Mesendoderm (in vitro differentiated cells): ENCODE measurements at places on chromosomes 4 and X.

DNA sequence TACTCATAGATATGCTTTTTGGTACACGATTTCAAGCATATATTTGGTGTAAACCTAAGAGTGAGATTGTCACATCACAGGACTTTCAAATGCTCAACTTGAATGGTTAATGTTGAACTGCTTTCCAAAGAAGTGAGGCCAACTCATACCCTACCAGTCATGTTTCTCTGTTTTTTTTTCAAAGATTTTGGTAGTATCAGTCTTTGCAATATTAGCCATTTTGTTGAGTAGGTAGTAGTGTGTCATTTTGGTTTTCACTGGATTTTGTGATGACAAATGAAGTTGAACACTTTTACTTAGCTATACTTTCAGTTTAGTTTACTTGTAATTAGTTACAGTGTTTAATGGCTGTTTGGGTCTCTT is 12.5 kb upstream of the HS3ST1 start:
- DNase-seq, result no peak

GRCh38 chr4:179671609-179672008 is 2229.4 kb upstream of the AGA start:
- DNase-seq, result no peak

DNA sequence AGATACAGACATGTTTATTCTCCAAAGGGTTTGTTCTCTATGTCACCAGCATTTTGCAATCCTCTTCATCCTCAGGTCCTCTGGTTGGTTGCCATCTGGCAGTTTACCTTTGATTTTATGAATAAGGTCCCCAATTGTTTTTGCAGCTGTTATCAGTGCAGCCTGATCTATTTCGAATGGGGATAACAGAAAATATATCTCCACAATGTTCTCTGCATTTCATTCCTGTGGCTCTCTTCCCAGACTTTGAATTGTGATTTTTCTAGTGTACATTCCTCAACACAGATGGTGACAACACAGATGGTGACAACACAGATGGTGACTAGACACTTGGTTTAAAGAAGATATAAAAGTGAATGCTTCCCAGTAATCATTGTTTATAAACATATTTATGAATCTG is 74.1 kb downstream of the FBXO8 start:
- DNase-seq, result no peak

DNA sequence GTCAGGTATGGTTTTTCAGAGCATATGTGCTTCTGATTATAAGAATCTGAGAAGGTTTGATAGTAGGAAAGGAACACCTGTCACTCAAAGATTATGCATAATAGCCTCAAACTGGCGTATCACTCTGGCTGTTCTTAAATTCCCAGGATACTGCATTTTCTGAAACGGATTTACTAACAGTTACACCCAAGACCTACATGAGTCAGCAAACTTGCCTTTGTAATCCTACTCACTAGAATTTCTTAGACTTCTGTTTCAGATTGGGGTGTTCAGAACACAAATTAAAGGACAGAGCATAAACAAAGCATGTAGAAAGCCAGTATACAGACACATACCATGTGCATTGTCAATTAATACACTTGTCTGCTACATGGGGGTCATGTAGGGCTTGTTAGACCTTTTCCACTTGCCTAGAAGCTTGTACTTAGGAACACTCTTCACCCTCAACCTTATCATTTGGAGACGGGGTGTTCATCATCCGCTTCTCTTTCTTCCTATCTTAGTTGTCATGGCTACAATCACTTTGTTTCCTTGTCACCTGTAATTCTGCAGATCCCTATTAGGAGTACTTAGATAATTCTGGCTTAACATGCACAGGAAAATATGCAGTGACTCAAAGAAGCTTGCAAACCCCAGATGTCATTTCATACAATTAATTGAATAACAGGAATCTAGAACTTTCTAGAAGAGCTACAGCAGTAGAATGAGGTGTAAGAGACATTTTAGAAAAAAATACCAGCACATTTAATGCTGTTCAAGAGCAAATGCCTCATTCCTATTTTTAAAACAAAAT is 593.0 kb upstream of the TENM3 start:
- DNase-seq, result peak; percentile 35

GRCh38 chrX:39752815-39753214 is 344.9 kb downstream of the BCOR start:
- no peak for DNase-seq

DNA sequence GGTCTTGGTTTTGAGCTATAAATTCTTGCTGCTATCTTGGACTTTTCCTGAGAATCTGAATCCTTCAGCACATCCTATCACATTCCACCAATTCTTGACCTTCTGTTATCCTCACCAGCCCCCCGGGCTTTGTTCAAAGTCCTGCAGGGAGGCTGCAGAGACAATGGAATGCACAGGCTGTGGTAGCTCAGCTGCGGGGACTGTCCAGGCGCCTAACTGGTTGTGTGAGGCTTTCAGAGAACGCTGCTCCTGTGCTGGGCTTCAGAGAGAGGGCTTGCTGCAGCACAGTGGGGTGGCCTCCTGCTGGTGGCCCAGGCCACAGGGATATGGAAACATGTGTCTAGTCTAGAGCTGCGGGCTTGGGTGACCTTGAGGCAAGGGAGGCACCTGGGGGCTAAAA is 196.3 kb upstream of the GATB start:
- peak; percentile 96 for DNase-seq

DNA sequence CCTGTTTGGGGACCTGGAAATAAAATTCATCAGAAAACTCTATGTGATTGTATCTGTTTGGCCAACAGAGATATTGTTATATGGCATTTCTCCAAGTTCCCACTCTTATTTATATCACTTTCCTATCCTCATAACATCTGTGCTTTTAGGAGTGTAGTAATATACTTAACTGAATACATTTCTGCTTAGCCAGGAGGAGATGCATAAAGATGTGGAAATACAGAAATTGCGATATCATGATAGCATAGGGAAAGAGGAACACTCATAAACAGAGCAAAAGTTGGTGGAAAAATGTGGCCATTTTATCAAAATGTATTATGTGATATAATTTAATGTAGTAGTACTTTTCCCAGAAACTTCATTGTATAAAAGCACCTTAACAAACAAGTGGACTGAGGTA is 46.1 kb upstream of the TSPAN7 start:
- DNase-seq, result no peak

GRCh38 chrX:24594501-24594900 is 52.6 kb downstream of the PCYT1B start:
- no peak for DNase-seq

- no peak for DNase-seq
Observed at GRCh38 chrX:54413753-54414152, 26.5 kb upstream of the TSR2 start.

DNA sequence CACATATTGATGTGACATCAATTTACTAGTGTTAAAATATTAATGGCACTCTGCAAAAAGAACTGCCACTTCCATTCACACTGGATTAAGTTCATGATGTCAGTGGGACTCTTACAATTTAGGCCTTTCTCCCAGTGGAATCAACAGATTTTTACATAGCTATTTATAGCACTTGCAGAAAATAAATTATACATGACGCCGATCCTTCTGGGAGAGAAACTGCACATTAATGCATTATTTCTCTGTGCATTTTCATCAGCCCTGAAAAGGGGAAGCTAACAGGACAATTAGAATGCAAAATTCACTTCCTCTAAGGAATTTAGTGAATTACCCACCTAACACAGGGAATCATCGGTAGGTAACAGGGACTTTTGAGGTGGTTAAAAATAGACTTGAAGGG is 15.7 kb downstream of the LGI2 start:
- no peak for DNase-seq

DNA sequence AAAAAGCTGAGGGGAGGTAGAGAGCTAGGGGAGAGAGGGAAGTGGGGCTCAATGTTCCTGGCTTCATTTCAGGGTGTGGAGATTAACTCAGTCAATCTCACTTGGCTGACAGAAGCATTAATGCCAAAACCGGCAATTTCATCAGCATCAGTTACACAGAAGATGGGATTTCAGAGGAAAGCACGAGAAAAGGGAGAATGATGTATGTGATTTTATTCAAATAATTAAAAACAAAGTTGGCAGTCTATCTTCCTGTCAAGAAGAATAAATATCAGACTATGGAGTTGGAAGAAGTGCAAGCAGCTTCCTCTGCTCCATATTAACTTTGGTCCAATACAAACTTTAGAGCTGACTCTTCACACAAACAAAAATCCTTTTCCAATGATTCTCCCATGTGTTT is 29.6 kb upstream of the HCCS start:
- DNase-seq, result no peak

DNA sequence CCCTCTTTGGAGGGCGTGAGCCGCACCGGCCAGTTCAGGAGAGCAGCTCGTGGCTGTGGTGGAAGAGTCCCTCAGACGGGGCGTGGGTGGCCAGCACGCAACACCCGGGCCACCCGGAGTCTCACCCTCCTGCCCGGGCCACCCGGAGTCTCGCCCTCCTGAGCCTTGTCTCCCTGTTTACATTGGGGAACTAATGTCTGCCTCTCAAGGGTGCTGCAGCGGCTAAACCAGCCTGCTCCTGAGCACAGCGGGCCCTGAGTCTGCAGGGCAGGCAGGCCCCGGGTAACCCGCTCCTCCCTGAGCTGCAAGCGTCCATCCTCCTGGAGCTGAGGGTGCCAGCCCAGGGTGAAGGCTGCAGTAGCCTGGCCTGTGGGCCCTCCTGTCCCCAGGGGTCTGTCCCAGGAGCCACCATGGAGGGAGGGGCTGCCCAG is 3.0 kb downstream of the PDE6B start:
- no peak for DNase-seq

- DNase-seq, result peak; percentile 93
Observed at GRCh38 chr4:91127831-91128230, 1000.6 kb downstream of the CCSER1 start.

DNA sequence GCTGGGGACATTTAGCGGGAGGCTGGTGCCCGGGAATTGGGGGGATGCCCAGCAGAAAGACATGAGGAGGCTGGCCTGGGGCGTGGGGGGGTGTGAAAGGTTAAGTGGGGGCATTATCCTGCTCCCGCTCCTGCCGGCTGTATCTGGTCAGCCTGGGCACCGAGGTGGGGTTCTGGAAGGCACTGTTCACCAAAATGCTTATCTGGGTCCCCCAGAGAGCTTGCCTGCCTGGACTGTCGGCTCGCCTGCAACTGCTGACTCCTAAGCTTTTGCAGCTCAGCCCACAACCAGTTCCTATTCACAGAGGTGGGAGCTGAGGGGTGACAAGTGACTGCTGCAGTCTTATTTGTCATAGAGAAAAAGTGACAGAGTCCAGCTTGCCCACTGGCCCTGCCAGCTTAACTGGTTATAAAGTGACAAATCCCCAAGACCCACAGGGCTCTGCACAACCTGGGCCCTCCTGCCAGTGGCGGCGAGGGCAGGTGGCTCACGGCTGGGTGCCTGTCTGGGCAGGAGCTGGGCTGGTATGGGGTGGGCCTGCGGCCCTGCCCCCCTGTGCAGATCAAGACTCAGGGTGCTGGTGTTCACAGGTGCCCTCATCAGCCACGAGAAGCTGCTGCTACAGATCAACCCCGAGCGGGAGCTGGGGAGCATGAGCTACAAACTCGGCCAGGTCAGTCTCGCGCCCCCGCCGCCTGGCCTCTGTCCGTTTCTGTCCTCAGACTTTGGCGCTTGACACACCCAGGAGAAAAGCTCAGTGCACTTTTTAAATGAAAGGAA is 23.7 kb upstream of the MSANTD1 start:
- DNase-seq, result no peak

GRCh38 chr4:85228264-85228663 is 246.7 kb upstream of the ARHGAP24 start:
- DNase-seq, result peak; percentile 16

GRCh38 chr4:1683261-1683735 is 815 bp downstream of the FAM53A start:
- DNase-seq, result no peak

- peak; percentile 46 for DNase-seq
Observed at GRCh38 chr4:2432991-2433530, 14.3 kb downstream of the CFAP99 start.

GRCh38 chr4:2135083-2135482 is 76.0 kb downstream of the NAT8L start:
- DNase-seq, result no peak

GRCh38 chrX:143472347-143472938 is 44.8 kb downstream of the SPANXN3 start:
- DNase-seq, result no peak

DNA sequence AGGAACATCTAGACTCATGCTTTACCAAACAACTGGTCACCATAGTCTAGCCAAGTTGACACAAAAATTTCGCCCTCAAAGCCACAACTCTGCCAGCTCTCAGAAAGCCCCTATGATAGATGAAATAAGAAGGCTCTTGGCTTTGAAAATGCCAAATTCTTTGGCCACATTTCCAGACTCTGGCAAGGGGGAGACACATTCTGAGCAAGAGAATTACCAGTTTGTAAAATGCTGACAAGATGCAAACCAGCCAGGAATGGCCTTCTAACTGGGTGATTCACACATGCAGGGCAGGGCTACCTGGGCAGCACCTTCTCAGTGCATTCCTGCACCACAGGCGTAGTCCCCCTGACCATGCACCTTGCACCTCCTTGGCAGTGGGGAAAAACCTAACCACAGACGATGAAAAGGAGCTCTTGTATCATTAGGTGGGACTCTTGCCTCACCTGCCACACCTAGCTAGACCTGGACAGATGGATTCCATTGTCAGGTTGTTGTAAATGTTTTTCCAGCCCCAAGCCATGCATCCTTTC is 77.4 kb upstream of the CPEB2 start:
- DNase-seq, result no peak

GRCh38 chrX:44344687-44345086 is 1.2 kb upstream of the EFHC2 start:
- no peak for DNase-seq

DNA sequence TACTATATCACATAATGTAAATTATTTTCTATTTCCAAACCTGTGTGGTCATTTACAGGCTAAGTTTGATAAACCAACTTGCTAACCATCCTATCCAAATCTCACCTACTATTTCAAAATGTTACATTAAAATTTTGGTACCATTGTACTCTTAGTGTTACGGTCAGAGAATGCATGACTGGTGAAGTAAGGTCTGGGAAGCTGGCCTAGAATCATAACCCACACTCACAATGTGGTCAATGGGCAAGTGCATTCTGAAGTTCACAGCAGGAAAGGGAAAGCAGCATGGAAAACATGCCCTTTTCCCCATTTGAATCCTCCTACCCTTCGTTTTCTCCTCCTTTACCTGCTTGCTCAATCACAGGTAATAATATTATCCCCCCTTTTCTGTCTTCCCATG is 54.4 kb downstream of the PPP3CA start:
- no peak for DNase-seq

GRCh38 chrX:54695231-54695630 is 102.8 kb downstream of the ITIH6 start:
- peak; percentile 7 for DNase-seq
